Glutamatergic neuron (in vitro differentiated cells): ENCODE measurements at places on chromosomes 3 and 15. TPM values are rescaled to one million over a fixed set of nuclear protein-coding genes. Genes with fewer than 3 reads are reported as not detected.

The SI gene
- total RNA-seq, result not detected

The CATSPER2 gene
- 6.9 TPM for total RNA-seq

The ZMAT3 gene
- 14.0 TPM for total RNA-seq

GRCh38 chr3:124178531-124178930 is 186.6 kb upstream of the ROPN1 start:
- DNase-seq, result no peak

GRCh38 chr15:92662762-92663161 is 7.2 kb upstream of the FAM174B start:
- DNase-seq, result no peak

- no peak for DNase-seq
Observed at GRCh38 chr3:171704002-171704401, 106.3 kb downstream of the PLD1 start.
